ENCODE measurements at places on chromosomes 3 and 15.

DNA sequence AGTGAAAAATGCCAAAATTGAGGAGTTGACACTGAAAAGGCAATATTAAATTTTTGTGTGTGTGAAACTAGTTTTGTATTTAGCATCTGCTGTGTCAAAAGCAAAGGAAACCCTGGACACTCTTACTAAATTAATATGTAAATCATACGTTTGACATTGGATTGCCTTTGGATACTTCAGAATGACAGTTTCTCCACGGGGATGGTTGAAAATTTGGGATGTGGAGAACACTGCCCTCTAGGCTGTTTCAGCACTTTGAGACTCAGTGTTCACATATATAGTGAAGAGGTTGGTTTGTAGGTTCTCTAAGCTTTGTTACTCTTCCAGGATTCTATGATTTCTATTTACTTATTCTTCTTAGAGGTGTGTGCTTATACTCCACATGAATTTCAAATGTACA is 3.0 kb downstream of the ROBO2 start:
- DNase-seq, result no peak

DNA sequence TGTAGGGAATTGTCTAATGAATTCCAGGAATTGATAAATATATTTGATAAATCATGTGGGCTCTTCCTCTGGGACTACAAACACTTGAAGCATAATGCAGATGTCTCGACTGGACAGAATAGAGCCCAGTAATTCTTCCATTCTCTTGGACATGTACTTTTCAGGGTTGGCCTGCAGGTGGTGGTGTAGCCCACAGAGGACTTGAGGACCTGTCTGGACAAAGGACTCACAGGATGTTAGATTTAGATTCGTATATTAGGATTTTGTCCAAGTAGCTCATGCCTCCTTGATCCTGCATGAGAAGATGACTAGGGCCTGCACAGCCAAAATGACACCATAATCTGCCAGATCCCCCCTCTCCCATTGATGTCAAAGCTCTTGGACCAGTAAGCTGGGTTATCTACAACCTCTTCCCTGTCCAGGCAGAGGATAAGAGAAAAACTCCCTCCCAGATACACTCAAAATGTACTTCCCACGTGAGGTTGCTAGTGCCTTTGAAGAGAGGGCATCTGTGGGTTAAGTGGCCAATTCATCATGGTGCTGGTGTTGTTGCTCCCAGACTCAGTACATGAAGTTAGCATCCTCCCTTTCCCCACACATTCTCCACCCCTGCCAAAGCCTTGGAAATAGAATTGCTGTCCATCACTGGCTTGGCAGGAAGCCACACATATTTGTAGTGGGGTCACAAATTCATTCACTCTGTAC is 88.6 kb upstream of the ZNF280D start:
- peak; percentile 12 for DNase-seq

DNA sequence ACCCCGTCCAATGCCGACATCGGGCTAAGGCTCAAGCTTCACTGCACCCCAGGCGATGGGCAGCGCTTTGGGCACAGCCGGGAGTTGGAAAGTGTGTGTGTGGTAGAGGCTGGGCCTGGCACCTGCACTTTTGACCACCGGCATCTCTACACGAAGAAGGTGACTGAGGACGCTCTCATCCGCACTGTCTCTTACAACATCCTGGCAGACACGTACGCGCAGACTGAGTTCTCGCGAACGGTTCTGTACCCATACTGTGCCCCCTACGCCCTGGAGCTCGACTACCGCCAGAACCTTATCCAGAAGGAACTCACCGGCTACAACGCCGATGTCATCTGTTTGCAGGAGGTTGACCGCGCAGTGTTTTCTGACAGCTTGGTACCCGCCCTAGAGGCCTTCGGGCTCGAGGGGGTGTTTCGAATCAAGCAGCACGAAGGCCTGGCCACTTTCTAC is 1.0 kb downstream of the PDE12 start:
- DNase-seq, result no peak

DNA sequence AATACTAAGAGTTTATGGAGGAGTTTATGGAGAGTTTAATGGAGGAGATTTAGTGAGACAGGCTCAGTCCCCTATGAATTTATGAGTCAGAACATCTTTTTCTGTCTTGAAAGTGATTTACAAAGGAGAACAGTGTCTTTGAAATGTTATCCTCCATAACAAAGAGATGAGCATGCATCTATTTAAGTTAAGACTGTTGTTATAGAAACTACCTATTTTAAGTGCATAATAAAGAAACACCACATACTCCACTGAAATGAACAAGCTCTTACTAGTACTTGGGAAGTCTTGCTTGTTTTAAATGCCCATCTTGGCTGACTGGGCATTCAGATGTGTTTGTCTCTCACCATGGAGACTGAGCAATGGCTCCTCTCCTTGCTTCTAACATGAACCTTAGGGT is 118.7 kb upstream of the ACP3 start:
- DNase-seq, result no peak

DNA sequence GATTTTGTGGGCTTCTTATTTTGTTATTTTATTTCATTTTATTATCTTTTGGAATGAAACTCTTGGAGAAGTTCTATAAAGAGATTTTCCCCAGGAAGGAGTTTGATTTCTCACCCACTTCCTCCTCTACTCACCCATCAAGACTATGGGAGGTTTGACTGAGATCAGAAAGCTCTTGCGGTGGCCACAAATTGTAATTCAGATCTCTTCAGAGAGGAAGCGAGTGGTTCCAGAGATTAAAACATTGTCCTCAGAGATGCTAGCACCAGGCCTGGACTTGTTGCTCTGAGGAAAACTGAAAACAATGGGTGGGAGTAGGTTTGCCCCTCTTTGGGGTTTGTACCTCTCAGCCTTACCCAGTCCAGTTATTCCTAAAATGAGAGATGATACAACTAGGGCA is 8.1 kb upstream of the MUC13 start:
- no peak for DNase-seq

- DNase-seq, result no peak
Observed at GRCh38 chr15:81189583-81190283, 6.9 kb upstream of the IL16 start.

DNA sequence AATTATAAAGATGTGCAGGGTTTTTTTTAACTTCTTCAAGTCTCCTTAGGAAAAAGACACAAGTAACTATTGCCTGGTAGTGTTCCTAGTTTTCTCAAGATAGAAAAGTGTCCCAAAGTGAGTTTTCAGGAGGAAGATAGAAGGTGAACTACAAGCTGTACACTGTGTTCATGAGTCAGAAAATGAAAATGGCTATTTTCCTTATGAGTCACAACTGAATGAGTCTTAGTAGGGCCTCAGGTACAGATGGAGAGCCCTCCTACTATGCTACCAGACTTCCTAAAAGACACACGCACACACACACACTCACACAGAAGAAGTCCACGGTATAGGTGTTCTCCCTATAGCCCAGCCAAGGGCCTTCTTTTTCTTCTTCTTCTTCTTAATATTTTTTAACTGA is 3.1 kb downstream of the MYO1E start:
- no peak for DNase-seq

GRCh38 chr3:168859574-168859973 is 763.9 kb upstream of the GOLIM4 start:
- no peak for DNase-seq

DNA sequence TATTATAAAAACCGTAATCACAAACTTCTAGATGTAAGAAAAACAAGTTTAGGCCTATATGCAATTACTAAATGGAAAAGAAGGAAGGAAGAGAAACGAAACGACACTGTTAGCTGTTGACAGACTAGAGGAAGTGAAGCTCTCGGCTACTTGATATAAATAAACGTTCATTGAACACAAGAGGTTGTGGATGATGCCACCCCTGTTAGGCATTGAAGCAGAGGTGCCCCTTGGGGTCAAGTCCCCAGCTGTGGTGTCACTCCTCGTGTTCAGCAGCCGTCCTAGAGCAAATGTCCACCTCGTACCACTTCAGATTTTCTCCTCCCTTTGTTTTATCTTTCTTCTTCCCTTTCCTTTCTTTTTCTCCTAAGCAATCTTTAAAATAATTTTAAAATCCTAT is 146.5 kb upstream of the UBE2E1 start:
- no peak for DNase-seq

GRCh38 chr3:171809611-171809860 is 747 bp downstream of the PLD1 start:
- DNase-seq, result no peak

Measured in activated CD8-positive, alpha-beta memory T cell treated with anti-CD3 and anti-CD28 coated beads for 4 hours (primary cell).